Stimulated activated CD8-positive, alpha-beta memory T cell treated with anti-CD3 and anti-CD28 coated beads, Interleukin-15, amount 100 ng/mL, for 4 hours (primary cell): ENCODE measurements at places on chromosomes 5 and 9.

DNA sequence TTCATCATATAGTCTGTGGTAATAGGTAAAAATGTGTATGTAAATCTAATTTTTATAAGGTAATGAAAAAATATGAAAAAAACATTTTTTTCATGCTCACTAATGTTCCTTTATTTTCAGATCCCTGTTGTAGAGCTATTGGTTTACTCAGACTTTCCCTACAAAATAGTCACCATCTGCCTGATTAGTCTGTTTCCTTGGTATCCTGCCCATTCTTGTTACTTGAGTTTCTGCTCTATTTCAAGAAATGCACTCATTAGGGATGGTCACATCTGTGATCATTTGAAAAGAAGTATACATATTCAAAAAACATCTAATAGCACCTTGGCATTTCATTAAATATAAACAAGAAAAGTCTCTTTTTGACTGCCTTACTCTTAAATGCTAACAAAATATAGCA lies 21.6 kb upstream of the RASA1 start:
- DNase-seq, result no peak

- no peak for DNase-seq
Observed at GRCh38 chr9:101618698-101619097, 23.9 kb upstream of the PPP3R2 start.

DNA sequence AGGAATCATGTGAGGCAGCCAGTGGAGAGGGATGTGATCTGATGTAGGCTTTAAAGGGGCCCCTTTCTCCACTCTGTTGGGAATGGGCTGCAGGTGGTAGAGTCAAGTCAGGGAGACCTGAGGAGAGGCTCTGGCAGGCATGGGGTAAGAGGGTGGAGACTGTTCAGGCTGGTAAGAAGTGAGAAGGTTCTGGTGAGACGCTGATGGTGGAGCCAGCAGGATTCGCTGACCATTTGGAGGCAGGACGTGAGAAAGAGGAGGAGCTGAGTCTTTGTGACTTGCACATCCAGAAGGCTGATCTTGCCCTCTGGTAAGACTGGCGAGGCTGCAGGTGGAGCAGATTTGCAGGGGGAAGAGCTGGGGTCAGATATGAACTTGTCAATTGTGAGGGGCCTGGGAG lies 248.0 kb downstream of the NSG2 start:
- DNase-seq, result no peak

DNA sequence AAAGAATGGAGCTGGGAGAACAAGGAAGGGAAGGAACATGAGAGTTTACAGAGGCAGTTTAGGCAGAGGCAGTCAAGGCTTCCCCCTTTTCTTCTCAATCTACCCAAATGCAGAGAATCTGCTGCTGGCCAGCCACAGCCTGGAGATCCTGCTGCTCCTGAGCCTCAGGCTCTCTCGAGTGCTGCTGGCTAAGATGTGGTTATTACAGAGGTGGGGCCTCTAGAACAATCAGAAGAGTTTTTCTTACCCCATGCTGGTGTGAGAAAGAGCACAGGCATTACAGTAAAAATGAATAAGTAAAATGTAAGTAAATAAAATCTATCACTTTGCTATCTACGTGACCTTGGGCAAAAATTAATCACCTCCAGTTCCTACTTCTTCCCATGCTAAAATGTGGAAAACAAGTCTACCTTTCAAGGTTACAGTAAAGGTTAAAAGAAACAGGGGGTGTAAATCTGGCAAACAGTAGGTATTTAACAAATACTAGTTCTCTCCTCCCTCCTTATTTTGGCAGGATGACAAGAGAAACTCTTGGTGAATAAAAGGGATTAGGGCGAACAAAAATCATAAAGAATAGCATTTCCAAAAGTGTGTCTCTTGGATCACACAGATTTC lies 31.1 kb downstream of the FBXW11 start:
- no peak for DNase-seq

GRCh38 chr5:107869438-107870115 lies 198.8 kb upstream of the EFNA5 start:
- DNase-seq, result no peak

- no peak for DNase-seq
Observed at GRCh38 chr9:72294936-72295335, 70.1 kb downstream of the ZFAND5 start.

DNA sequence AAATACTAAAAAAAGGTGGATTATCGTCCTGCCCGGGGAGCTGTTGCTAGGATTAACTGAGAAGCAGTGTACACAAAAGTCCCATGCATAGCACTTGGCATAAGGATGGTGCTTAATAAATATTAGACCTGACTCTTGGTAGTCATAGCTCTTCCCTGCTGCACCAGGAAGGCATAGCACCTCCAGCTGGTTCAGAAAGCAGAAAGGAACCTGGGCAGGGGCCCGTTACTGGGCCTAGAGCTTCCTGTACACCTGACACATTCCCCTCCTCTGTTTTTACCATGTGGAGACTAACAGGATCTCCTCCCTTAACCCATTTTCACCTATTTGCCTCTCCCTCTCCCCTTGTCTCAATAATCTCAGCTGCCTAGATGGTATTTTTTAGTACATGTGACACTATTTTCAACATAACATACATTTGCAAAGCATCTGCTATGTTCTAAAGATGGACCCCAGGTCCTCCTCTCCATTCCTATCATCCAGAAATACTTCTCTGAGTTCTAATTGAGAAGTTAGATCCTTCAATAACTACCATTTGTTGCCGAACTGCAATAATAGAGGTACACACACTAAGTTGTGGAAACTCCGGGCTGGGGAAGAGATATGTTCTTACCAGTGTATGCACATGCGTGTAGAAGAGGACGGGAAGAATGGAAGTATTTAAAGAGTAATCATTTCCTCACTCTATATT lies 3.2 kb upstream of the ANP32B start:
- DNase-seq, result no peak

DNA sequence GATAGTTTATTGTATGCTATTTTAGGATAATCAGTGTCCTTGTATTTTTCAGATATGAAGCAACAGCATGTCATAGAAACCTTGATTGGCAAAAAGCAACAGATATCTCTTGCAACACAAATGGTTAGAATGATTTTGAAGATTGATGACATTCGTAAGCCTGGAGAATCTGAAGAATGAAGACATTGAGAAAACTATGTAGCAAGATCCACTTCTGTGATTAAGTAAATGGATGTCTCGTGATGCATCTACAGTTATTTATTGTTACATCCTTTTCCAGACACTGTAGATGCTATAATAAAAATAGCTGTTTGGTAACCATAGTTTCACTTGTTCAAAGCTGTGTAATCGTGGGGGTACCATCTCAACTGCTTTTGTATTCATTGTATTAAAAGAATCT lies 14.5 kb downstream of the CCT5 start:
- no peak for DNase-seq

- no peak for DNase-seq
Observed at GRCh38 chr5:11854936-11855335, 49.3 kb downstream of the CTNND2 start.

DNA sequence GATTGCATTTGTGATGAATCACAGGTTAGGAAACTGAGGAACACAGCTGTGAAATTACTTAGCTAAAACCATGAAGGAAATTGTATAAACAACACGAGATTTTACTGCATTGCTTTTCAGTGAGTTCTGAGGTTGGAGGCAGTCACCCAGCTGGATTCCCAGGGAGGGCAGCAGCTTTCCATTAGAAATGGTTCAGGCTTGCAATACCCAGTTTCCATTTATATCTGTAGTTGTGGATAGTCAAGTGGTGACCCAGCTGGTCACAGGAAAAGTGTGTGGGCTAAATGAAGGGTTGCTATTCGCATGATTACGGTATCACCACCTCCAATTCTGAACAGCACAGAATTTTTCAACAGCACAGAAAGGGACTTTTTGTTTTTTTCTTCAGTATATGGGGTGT lies 34.3 kb upstream of the SPATA31D4 start:
- DNase-seq, result no peak

DNA sequence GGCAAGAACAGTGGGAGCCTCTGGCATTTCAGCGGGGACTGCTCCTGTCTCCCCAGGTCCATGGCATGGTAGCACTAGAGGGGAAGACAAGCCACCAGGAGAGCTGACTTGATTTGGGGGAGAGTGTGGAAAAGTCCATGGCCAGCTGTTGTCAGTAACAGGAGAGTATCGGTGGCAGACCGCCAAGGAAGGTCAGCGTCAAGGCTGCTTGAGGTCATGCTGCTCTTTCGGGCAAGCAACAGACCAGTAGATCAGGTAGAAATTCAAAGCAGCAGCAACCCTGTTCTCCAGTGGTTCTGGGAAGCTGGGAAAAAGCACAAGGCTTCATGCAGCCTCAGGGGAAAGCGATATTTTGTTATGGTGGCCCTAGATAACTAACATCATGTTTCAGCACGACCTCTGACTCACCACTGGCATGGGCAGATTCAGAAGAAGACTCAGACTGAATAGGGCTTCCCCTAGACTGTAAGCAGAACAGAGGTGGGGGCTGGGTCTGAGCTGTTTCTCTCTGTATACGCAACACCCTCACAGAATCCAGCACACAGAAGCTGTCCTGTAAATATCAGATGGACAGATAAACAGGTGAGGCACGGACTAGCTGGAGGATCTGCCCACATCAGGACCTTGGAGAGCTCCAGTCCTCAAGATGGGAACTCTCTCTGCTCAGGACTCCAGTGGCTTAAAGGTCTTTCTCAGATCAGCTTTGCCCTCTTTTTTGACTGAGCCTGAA lies 35.2 kb upstream of the PLEKHG4B start:
- DNase-seq, result no peak

DNA sequence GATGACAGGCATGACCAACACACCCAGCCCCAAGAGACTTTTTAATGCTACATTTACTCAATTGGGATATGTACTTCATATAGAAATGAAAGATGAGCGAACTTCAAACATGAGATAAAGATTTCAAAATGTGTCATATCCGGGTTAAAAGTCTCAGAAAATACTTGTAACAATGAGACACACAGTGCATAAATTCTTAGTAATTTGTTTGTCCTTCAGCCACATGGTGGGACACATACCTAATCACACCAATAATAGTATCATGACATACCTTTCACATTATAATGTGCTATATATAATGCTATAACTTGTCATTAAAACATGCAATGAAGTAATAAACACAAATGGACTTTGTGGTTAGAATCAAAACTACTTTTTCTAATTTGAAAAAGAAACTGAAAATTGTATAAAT lies 204.7 kb upstream of the RFX3 start:
- DNase-seq, result no peak

DNA sequence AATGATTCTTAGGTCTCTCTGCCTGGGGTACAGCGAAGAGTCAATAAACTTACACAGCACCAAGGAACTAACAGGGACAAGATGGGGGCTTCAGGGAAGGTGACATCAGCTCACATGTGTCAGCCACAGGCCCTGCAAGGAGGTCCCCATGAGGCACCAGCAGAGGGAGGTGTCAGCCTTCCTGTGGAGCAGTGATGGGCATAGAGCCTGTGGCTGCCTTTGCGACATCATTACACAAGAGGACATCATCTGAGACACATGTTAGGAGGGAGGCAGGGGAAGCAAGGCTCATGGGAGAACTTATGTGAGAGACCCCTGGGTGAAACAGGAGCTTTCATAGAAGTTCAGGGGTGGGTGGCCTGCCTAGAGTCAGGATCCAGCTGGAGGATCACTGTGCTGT lies 389.6 kb downstream of the SEMA5A start:
- no peak for DNase-seq

- DNase-seq, result no peak
Observed at GRCh38 chr9:130462685-130463540, 18.2 kb downstream of the ASS1 start.

DNA sequence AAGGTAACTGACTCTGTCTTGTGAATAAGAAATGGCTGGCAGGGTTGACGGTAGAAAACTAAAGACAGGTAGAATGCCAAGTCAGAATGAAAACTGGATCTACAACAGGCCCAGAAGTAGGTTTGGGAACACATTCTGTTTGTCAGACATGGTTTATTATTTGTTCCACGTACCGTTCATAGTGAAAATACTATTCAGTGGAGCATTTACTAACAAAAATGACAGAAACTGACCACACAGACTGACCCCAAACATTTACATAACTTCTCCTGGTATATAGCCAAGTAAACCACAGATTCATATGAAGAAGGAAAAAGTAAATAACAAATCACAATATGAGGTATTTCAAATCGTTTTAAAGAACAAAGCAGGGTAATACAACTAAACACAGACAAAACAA lies 73.7 kb downstream of the SLC38A9 start:
- DNase-seq, result no peak

- no peak for DNase-seq
Observed at GRCh38 chr5:115298811-115299210, 2.4 kb upstream of the CCDC112 start.

DNA sequence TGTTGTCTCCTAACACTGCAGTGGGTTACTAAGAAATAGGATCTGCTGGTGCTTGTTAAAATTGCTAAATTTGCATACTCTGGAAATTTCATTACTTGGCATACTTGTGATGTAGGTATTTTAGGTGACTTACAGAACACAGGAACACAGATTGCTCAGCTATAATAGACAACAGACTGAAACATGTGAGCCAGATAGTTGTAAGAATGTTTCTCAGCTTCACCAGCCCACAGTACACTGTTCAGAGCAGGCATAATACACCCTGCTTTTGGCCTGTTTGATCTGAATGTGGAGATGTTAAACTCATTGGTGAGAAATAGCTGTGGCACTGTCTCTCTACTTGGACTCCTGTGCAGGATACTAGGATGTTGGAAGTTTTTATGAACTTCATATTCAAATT lies 275.7 kb downstream of the CSNK1G3 start:
- no peak for DNase-seq

DNA sequence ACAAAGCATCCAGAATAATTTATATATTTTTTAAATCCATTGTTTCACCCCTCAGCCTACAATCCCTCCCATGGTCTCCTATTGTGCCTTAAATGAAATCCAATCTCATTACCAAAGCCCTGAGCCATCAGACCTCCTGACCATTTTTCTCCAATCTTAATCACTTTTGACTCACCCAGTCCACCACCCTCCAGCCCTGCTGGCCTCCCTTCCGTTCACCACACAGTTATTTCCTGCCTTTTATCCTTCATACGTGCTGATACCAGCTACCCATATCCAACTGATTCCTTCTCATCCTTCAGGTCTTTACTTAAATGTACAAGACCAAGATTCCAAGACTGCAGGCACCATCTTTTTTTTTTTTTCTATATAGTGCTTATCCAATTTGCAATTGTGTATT lies 1026.7 kb upstream of the DMAC1 start:
- no peak for DNase-seq

- no peak for DNase-seq
Observed at GRCh38 chr5:92041206-92041605, 658.1 kb upstream of the ARRDC3 start.

- no peak for DNase-seq
Observed at GRCh38 chr5:66841264-66841663, 245.1 kb downstream of the MAST4 start.

DNA sequence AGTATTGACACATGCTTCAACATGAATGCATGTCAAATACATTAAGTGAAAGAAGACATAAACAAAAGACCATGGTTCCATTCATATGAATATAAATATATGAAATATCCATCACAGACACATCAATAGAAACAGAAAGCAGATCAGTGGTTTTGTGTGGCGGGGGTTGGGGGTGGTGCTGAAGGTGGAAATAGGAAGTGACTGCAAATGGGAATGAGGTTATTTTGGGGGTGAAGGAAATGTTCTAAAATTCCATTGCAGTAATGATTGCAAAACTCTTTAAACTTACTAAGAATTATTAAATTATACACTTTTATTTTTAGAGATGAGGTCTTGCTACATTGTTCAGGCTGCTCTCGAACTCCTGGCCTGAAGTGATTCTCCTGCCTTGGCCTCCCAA lies 28.7 kb downstream of the TAF1L start:
- DNase-seq, result no peak
